RWPE1 (cell line): ENCODE measurements at places on chromosomes 13 and 19.
A peak's percentile ranks its signal among the peaks of the same experiment; 100 is the strongest.

- DNase-seq, result no peak
Observed at GRCh38 chr13:47829690-47830089, 171.4 kb downstream of the SUCLA2 start.

DNA sequence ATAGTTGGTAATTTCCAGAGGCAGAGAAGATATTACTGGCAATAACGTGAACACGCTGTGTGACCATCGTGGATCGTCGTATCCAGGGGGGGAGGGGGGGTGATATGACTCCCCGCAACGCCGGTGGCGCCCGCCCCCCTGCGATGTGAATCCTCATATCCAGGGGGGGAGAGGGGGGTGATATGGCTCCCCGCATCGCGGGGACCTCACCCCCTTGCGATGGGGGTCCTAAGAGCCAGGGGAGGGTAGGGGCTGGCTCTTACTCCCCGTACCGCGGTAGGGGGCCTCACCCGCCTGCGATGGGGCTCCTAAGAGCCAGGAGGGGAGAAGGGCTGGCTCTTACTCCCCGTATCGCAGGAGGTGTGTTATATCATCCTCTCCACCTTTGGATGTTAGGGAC lies 31.3 kb upstream of the RGCC start:
- DNase-seq, result no peak

GRCh38 chr13:90717451-90717936 lies 630.0 kb upstream of the MIR17HG start:
- peak; percentile 56 for DNase-seq

- DNase-seq, result no peak
Observed at GRCh38 chr13:20585371-20585770, 18.4 kb downstream of the IFT88 start.

DNA sequence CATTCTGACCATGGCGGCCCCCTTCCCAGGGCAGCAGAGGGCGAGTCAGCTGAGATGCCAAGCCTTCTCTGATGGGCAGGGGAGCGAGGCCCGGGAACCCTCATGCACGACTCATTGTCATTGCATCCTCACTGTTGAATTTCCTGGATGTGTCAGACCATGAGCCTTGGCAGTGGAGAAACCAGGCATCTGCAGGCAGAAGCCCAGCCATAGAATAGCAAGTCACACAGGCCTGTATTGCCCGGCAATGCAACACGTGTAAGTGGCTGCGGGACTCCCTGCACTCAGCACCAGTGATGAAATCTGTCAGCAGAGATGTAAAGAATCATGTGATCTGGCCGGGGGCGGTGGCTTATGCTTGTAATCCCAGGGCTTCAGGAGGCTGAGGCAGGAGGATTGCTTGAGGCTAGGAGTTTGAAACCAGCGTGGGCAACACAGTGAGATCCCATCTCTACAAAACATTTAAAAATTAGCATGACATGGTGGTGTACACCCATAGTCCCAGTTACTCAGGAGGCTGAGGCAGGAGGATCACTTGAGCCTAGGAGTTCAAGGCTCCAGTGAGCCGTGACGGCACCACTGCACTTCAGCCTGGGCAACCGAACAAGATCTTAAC lies 199.7 kb downstream of the KATNAL1 start:
- DNase-seq, result no peak

DNA sequence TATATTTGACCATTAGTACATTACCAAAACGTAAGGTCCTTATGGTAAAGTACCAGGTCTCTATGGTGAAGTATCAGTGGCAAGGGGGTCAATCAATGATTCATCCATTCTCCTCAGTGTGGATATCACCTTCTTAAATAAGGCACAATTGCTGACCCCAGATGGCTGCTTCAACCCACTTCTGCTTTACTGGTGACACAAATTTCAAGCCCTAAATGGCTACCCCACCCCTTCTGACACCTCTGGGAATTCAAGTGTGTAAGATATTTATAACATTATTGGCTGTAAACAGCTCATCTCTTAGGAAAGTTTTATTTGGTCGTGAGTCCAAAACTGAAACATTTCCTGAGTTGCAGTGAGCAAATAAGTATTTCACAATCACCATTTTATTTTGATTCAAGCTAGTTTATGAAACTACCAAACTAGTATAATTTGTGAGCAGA lies 7.9 kb upstream of the WBP4 start:
- DNase-seq, result no peak

DNA sequence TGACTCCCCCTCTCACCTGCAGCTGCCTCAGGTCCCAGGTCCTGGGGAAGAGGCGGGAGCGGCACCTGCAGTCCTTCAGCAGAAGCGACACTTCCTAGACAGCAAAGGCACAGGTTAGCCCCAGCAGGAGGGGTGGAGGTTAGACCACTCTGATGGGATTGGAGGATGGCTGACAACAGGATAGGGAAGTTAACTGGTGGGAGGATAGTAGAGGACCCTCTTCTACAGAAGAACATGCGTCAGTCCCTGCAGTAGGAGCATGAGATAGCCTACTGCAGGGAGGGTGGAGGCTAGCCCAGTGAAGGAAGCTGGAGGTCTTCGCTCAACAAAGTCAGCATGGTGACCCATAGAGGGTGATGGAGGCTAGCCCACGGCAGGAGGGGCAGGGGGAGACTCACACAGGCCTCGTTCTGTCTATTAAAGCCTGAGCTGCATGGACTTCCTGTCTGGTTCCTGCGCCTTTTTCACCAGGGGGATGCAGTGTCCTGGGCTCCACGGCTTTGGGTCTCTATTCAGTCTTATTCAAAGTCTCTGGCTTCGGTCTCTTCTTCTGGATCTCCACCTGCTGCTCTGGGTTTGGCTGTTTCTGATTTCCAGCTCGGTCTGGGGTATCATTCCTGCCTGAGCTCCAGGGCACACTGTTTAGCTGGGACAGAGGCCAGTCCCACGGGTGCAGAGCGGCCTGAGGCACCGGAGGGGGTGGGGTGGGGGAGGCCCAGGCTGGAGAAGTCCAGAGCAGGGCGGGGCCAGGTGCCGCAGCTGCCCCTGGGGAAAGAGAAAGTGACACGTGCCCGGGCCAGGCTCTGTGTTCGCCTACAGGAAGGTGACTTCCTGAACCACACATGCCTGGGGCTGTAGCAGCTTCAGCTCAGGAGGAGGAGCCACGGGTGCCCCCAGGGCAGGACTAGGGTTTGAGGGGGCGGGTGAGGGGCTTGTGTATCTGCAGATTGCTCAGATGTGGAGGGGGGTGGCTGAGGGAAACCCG lies 7.3 kb downstream of the IFNL3 start:
- DNase-seq, result peak; percentile 24

DNA sequence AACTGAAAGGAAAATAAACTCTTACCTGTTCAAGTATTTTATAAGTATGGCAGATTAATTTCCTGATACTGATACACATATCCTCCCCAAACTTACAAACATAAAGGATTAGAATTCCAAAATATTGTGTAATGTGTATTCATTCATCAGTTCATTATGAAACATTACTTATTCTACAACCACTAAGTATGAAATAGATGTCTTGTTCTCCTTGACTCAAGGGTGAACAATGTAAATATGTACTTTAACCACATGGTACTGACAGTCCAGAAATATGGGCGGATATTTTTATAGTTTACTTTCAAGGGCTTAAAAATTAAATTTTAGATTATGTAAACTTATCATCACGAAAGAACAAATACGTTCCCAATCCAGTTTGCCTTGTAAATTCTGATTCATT lies 334.0 kb downstream of the LIG4 start:
- DNase-seq, result no peak

DNA sequence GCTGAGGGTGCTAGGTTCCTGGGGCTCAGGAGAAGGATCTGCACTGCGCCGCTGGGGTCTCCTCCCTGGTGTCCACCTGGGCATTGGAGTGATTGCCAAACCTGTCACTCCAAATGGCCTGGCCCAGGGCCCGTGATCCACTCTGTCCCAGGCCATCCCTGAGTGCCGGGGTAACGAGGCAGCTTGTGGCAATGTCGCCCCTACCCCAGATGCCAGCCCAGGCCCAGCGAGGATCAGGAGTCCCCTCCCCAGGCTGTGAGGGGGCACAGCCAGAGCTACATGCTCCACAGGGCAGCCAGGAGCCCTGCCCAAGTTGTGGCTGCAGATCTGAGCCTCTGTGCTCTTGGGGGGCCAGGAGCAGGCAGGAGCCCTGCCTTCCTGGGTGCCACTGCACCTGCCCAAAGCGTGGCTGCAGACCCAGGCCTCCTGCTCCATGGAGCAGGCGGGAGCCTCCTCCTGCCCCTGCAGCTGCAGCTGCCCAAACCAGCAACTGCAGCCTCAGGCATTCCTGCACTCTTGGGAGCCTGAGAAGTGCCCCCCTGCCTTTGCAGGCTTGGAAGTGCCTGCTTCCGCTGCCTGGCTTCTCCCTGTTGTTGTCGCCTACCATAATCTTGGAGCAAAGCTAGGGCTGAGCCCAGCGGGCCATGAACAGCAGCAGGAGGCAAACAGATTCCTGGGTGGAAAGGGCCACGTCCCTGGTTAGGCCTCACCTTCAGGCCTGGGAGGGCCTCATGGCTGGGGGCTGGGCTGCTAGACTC lies 4.6 kb downstream of the IGFL4 start:
- no peak for DNase-seq

- no peak for DNase-seq
Observed at GRCh38 chr13:67493835-67494234, 263.7 kb upstream of the PCDH9 start.
